Osteoblast (primary cell): ENCODE measurements at places on chromosomes 5 and 9. TPM values are rescaled to one million over a fixed set of nuclear protein-coding genes. Genes with fewer than 3 reads are reported as not detected.

The BAAT gene
- total RNA-seq = under 0.01 TPM in 1 of 2 replicates, not detected in the other

The SPAG8 gene
- 0.88 and 2.2 TPM in 2 replicates for total RNA-seq

The FSTL4 gene
- total RNA-seq = not detected in 2 replicates

The SPATA9 gene
- total RNA-seq = 0.36 and 1.2 TPM in 2 replicates

The PCDHGA4 gene
- 6.8 and 6.9 TPM in 2 replicates for total RNA-seq

The GFI1B gene
- under 0.01 TPM in 1 of 2 replicates, not detected in the other for total RNA-seq

The SHOC1 gene
- total RNA-seq = under 0.01 TPM in 2 replicates

The NEURL1B gene
- total RNA-seq = 0.29 and 0.36 TPM in 2 replicates

The HAVCR2 gene
- 0.59 and 0.72 TPM in 2 replicates for total RNA-seq

The ANXA1 gene
- total RNA-seq = 803 and 816 TPM in 2 replicates
